ENCODE measurements at places on chromosomes 5 and 9.

DNA sequence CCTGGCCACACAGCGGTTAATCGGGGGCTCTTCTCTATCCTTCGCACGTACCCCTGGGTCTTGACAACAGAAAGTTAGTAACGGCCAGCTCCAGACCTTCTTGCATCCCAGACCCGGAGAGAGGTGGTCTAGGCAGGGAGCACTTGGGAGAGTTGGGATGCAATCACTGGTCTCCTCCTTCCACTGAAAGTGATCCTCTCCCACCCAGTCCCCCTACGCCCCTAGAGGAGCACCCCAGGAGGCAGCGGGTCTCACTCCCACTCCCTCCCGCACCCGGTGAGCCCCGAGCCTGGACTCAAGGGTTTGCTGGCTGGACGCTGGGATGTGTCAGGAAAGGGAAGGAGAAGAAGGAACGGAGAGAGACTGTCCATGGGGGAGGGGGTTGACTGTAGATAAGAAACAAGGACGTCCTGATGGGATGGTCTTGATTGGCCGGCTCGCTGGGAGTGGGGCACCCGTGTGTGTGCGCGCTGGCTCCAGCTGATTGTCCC lies 2.0 kb downstream of the RORB start:
- DNase-seq: no peak

DNA sequence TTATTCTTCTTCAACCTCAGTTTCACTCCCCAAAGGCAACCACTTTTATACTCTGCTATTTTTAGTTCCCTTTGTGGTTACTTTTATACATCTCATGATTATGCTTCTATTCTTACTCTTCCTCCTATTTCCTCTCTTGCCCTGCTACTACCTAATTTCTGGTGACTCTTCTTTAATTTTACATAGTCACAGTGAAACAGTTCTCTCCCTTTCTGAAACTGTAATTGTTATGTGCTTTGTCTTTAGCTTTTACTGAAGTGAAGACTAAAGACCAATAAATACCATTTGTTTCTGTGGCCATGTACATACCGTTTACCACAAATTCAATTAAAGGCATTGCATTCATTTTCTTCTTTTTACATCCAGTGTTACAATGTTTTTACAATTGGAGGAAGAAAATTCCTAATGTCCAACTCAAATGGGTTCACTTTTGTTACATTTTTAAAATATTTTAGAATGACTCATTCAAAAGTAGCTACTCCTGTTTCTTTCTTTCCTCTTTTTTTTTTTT lies 410.6 kb downstream of the PSAT1 start:
- no peak for DNase-seq

GRCh38 chr5:488744-489688 lies 35.2 kb downstream of the SLC9A3 start:
- DNase-seq: no peak

DNA sequence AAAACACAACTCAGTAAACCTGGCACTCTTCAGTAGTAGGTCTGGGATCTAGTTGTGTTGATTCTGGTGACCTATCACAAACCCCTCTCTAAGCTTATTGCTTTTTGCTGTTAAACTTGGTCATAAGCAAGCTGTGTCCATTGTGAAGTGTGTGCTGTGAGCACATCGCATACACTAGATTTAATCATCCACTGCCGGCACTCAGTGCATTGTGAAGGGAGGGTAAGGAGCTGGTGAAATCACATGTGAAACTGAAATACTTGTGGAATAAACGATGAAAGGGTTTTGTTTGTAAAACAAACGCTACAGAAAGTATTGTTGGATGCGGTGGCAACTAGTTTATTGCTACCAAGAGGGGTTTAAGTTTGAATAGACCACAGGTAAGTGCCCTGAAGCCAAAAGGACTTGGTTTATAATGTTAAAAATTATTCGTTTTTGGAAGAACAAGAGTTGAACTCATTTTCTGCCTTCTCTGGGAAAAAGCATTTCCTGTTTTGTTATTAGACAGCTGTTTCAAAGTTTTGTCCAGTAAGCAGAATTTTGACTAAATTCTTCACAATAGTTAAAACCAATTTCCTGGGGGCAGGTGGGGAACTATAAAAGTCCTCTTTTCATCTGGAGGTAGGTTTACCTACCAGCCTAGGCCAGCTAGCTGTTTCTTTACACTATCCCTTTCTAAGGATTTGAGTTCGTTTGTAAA lies 24.6 kb downstream of the TJP2 start:
- DNase-seq: no peak

GRCh38 chr9:4857163-4857810 lies 64.5 kb downstream of the RCL1 start:
- no peak for DNase-seq

DNA sequence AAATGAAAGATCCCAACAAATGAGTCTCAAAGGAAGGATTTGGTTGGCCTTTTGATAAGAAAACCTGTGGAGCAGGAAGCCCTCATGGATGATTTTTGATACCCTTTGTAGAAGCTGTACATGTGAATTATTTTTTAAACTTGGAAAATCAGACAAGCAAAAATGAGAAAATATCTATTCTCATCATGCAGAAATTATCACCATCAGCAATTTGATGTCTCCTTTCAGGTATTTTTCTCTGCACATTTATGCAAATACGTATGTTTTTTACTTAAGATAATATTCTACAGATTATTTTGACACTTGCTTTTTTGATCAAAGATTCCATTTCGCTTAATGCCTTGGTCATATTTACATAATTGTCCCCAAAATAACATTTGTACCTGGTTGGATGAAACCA lies 7.2 kb downstream of the BTNL9 start:
- DNase-seq: no peak

DNA sequence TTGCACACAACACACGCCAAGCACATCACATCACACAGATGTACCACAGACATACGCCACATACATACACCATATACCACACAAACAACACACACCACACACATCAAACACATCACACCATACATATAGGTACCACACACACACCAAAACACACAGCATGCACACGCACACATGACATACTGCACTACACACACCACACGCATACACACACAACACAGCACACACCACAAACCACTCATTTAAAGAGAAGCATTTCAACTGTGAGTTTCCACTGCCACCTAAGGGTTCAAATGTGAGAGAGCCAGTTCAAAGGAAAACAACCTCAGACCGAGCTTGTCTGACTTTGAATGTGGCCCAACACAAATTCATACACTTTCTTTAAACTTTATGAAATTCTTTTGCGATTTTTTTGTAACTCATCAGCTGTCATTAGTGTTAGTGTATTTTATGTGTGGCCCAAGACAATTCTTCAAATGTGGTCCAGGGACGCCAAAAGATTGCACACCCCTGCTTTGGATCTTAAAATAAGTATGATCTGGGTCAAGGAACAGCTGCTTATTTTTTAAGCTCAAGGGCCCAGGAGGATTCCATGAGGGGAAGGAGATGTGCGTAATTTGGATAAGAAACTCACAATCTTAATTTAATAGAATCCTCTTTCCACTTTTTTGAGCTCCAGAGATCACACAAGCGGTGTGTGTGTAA lies 494.6 kb downstream of the GADD45G start:
- no peak for DNase-seq

- DNase-seq: no peak
Observed at GRCh38 chr5:41682641-41683040, 172.2 kb upstream of the PLCXD3 start.

DNA sequence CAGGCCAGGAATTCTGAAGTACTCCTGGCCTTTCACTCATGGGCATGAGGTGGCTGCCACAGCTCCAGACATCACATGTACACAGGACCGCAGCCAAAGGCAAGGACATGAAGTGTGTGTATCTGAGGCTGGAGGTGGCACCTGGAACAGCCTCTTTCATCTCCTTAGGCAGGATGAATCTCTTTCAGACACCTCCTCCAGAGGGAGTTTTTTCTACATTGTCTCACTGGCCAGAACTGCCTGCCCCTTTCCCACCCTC lies 142.8 kb downstream of the BARX1 start:
- no peak for DNase-seq

DNA sequence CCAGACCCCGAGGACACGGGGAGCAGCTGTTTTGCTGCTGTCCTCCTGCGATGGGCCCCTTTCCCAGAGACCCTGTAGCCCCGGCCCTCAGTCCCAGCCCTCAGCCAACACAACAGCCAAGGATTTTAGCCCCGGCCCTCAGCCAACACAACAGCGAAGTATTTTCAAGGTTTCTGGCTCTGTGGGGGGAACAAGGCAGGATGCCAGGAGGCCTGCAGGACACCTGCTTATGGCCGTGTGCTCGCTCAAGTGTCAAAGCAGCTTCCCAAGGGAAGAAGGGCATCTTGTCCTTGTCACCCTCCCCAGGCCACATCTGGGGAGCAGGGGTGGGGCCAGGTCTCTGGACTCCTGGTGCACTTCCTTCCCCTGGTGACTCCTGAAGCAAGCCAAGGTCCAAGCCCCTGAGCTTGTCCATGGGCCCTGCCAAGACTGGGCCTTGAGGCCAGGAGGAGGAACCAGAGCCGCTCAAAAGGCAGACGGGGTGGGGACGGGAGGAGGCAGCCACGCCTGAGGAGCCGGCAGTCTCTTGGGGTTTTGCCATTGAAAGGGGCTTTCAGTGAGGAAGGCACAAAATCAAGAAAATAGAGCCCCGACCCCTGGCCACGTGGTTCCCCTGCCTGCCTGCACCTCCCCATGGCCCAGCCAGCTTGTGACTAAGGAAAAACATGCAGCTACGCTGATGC lies 10.8 kb downstream of the KCNT1 start:
- no peak for DNase-seq

GRCh38 chr5:164741376-164741775 lies 1236.0 kb downstream of the MAT2B start:
- DNase-seq: no peak

GRCh38 chr5:84680908-84681307 lies 296.2 kb upstream of the EDIL3 start:
- DNase-seq: no peak

DNA sequence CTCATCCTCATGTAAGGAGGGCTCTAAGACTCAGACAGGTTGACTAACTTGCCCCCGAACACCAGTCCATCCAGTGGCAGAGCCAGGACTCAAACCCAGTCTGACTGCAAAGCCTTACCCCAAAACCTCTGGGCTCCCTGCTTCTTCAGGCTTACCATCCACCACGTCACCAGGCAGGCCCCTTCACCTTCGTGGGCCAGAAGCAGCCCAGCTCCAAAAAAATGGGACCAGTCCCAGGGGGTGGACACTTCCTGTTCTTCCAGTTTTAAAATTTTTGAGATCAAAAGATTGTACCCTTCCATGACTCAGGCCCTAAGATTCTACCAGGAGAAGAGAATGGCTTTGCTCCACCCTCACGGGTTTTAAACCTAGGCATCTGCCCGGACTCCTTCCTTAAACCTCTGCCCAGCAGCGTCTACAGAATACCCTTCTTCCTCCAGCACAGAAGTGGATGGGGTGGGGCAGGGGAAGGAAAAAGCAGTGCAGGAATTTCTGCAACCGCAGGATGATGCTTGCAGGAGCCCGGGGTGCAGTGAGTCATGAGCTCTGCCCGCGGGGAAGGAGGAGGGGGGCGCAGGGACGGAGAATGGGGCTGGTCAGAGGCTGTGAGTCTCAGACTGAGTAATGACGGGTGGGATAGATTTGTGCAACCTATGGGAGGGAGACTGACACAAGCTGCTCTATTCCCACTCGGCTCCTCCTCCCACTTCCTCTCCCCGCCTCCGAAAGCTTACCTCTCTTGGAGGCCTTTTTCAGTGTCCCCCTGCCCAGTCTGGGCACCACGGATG lies 50.4 kb upstream of the STXBP1 start:
- peak; percentile 60 for DNase-seq

DNA sequence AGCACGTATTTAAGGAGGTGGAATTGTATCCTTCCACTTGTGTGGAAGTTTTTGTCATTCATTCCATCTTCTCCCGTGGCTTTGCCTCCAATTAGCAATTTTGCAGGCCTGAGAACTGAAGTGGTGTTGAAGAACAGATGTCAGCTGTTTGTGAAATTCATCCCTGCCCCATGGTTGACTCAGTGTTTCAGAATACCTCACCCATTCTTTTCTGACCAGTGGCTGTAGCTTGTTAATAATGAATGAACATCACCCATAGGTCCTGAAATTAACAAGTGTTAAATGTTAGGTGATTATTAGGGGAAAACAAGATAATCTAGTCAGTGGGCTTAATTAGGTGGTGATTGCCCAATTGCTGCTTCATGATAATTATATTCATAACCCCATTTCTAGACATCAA lies 11.7 kb downstream of the ZNF462 start:
- DNase-seq: no peak

- no peak for DNase-seq
Observed at GRCh38 chr5:141787376-141787775, 90.8 kb downstream of the PCDH1 start.

GRCh38 chr9:12095931-12096330 lies 597.3 kb upstream of the TYRP1 start:
- no peak for DNase-seq

DNA sequence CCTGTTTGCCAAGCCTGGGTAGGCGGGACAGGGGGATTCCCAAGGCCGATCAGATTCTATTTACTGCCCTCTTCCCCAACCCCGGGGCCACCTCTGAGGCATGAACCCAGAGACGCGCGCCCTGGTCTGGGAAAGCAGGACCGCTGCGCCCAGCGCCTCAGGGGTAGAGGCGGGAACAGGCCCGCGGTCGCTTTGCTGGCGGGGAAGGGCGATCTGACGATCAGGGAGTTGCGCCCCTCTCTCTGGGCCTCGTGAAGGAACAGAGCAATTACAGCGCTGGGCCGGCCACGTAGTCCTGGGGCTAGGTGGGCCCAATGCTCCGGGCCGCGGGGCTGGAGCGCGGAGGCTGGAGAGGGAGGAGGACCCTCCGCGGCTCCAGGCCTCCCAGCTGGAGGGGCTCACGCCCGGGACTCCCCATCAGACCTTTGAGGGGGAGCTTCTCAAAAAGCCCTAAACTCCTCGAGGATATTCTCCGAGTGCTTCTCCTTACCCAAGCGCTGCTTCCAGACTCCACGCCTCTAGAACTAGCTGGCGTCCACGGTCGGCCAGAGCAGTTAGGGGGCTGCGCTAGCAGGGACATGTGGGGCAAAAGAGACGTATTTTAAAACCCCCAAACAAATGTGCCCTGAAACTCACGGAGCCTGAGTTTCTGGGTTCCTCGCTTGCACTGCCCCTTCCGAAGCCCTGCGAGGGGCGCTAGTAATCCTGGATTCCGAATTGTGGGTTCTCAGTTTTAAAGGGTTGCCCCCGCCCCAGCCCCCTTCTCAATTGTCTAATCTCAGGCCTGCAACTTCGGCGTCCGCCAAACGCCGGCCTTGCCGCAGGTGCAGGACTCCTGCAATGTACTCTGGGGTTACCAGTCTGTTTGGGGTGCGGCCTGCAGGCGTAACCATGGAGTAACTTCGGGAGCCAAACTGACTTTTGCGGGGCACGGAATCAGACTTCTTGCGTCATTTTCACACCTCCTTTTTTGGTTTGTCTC lies 57.6 kb downstream of the TMEM174 start:
- no peak for DNase-seq

- DNase-seq: no peak
Observed at GRCh38 chr9:124742940-124743339, 28.2 kb downstream of the NR6A1 start.

GRCh38 chr5:135242021-135242865 lies 156.8 kb downstream of the MACROH2A1 start:
- DNase-seq: peak; percentile 22

DNA sequence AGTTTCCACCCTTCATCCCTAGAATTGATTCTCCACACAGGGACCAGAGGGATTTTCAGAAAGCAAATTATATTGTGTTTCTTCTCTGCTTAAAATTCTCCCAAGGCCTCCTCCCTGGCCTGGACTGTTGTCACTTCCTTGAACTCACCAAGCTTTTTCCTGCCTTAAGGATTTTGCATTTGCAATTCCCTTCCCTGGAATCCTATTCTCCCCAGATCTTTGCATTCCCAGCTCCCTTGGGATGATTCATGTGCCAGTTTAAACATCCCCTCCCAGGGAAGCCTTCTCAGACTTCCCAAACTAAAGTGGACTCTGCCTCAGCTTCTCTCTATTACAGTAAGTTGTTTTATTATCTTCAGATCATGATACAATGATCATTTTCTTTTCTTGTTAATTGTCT lies 35.2 kb upstream of the PDE8B start:
- no peak for DNase-seq

Measured in mesothelial cell of epicardium (in vitro differentiated cells).